ENCODE measurements at places on chromosomes 6 and 20. TPM values are rescaled to one million over a fixed set of nuclear protein-coding genes. Genes with fewer than 3 reads are reported as not detected.

Gene SAPCD1
- total RNA-seq: 8.6 TPM

Gene ROS1
- total RNA-seq: not detected

Gene CDSN
- total RNA-seq: not detected

Gene LKAAEAR1
- total RNA-seq: 0.42 TPM

Gene SKIC2
- 106 TPM for total RNA-seq

Gene ZCCHC3
- 21.3 TPM for total RNA-seq

Gene NRSN1
- not detected for total RNA-seq

Gene PTCRA
- not detected for total RNA-seq

Gene CRISP2
- not detected for total RNA-seq

Gene MLN
- total RNA-seq: not detected

Gene MAD2L1BP
- total RNA-seq: 25.0 TPM

Gene XKR7
- total RNA-seq: 0.02 TPM

Gene AFG1L
- total RNA-seq: 5.1 TPM

Gene TMEM74B
- total RNA-seq: 0.23 TPM

Gene TBX18
- not detected for total RNA-seq

Gene HCK
- total RNA-seq: not detected

Gene DEFB132
- total RNA-seq: not detected

Gene TRIM10
- not detected for total RNA-seq

Gene SPTLC3
- total RNA-seq: 0.08 TPM

Gene WFDC5
- total RNA-seq: not detected

Gene BEND6
- total RNA-seq: not detected

Gene PI3
- total RNA-seq: not detected

Gene TAB2
- total RNA-seq: 82.8 TPM

Gene TSPO2
- total RNA-seq: not detected

Gene TRDN
- not detected for total RNA-seq

Gene ARG1
- not detected for total RNA-seq

Gene GABRR1
- total RNA-seq: not detected

Gene NRSN2
- 11.6 TPM for total RNA-seq

Gene PHACTR1
- total RNA-seq: 0.02 TPM

Gene EFCAB8
- 0.21 TPM for total RNA-seq

Gene ECT2L
- total RNA-seq: not detected

Gene NEDD9
- 57.5 TPM for total RNA-seq

Gene TRIM15
- not detected for total RNA-seq

Gene EHMT2
- total RNA-seq: 67.4 TPM

Gene AHI1
- total RNA-seq: 42.4 TPM

Gene MYB
- 29.1 TPM for total RNA-seq

Gene TRPC4AP
- total RNA-seq: 49.1 TPM

Gene RAET1E
- total RNA-seq: not detected

Gene TPD52L1
- total RNA-seq: 0.50 TPM

Gene SLC29A1
- 116 TPM for total RNA-seq

Gene B4GALT5
- total RNA-seq: 37.6 TPM

Gene XRN2
- total RNA-seq: 93.9 TPM

Gene EYA2
- total RNA-seq: not detected

Gene C20orf144
- 0.32 TPM for total RNA-seq

Gene F13A1
- total RNA-seq: not detected

Gene CALHM4
- not detected for total RNA-seq

Gene DCDC2
- not detected for total RNA-seq

Gene ZBTB46
- 0.25 TPM for total RNA-seq

Gene ZBTB24
- total RNA-seq: 18.5 TPM
